ENCODE measurements at places on chromosomes 11 and 22.

DNA sequence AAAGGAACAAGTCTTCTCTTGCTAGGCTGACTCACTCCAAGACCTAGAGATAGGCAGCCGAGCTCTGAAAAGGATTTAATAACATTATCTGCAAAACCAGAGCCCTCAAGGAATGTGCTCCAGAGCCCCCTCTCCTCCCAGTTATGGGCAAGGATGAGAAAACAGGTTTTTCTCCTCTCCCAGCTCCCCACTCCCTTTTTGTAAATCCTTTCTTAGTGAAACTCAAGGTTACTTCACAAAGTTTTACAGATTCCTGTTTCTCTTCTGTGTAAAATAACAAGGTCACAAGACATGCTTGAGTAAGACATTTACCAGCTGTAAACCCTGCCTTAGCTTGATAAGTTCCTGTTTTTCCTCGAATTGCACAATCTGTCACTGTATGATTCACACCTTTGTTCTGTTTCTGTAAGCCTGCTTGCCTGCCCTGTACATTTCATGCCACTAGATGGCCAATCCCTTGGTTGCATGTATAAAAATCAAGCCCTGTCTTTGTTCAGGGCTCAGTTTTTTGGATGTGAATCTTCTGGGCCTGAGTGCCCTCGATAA, 489.4 kb downstream of the KCNA4 start:
- no peak for DNase-seq

DNA sequence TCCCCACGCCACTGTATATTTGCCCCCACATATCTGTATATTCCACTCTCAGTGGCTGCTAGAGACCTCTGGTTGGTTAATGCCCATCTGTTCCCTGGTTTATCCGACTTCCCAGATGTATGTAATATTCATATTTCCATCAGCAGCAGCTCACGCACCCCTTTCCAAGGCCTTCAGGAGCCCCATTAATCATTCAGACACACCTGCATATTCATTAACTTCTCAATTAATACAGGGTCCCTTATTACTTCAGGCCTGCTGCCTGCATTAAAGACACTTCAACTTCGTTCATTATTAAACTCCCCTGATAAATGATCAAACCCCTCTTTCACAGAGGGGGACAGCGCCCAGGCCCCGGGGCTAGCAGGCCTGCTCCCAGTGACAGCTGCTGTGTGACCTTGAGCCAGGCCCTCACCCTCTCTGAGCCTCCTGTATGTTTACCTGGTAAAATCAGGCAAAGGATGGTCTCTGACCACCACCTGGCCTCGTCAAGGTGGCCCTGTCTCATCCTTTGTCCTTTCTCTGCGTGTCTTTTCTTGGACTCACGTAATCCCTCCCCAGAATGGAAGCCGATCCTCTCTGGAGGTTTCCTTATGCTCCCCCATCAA, 34.5 kb downstream of the ELFN2 start:
- DNase-seq: no peak

DNA sequence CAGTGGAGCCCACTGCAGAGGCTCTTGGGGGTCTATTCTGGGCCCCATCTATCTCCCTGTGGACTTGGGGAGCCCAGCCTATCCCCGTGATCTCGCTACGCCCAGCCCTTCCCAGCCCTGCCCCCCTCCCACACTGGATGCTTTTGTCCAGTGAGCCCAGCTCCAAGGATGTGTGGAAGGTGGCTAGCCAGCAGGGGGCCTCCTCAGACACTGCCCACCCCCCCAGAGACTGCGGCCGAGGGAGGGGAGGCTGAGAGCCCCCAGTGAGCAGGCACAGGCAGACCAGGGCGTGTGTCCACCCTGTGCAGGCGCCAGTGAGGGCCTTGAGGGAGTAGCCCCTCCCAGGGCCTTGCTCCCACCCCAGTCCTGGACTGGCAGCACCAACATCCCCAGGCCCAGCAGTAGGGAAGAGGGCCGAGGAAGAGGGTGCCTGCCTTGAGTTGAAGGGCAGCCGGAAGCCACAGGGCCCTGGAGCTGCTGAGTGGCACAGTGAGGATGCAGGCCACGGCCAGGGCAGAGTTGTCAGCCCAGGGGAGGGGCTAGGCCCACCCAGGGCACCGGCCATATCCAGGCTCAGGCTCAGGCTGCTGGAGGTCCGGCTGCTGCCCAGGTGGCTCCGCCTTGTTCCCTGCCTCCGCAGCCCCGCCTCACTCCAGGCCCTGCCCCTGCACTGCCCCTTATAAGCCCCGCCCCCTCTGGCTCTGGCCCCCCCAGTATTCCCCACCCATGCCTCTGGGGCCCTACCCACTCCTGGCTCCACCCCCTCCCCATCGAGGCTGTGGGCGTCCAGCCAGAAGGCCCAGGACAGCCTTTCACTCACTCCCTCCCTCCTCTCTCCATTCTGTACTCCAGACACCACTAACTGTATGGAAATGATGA, 28.0 kb downstream of the MOB2 start:
- no peak for DNase-seq

DNA sequence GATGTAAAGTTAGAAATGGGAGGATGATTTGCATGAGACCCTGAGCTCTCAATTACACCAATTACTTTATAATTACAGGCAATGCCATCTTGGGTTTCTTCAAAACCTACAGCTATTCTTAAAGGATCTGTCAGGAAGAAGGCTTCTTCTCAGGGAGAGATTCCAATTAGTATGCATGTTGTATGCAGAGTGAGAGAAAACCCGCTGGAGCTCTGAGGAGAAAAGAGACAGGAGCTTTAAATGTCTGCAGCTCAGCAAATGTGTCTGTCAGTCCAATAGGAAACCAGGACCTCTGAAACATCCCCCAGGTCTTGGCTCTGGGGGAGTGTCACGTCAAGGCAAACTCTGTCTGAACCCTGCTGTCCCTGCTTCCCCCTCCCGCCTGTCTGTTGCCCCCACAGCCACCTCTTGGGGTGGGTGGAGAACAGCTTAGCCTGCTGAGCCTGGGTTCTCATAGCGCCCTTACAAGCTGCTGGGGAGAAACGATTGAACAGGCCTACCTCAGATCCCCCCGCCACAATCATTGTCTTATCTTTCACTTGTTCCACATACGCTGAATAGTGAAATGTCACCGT, 140.2 kb downstream of the SPATA19 start:
- DNase-seq: no peak

GRCh38 chr11:64537876-64538275, 53.1 kb upstream of the SLC22A12 start:
- DNase-seq: no peak

DNA sequence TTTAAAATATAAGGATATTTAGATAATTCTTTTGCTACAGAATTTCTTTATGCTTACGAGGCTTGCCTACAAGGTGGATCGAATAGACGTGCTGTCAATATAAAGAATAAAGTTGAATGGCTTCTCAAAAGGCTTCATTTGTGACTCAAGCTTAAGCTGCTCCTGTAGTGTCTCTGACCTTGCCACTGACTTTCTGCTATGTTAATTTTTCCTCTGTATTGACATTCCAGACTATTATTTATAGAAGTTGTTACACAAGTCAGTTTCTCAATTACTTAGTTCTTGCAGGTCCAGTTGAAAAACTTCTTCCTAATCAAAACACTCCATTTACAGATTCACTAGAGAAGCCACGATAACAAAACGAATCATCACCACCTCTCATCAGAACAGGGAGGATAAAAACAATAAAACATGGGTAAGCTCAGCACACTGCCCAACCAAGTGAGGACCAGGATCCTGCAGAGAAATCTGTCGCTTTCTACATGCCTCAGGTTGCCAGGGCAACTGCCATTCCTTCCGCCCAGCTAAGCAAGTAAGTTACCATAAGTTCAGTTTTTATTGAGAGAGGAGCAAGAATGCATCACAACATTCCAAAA, 39.0 kb upstream of the CHKA start:
- DNase-seq: no peak

DNA sequence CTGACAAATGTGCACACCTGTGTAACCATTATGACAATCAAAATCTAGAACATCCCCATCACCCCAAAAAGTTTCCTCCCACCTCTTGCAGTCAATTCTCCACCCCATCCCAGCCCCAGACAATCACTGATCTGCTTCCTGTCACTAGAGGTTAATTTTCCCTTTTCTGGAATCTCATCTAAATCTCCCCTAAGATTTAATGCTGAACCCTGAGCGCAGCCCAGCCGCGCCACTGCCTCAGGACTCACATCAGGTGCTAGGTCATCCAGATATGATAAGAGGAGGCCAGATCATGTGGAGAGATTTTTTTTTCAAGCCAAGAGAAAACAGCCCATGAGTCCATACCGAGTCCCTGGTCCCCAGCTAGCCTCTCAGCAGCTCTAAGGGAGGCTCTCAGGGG, 4.3 kb upstream of the TMPRSS13 start:
- DNase-seq: no peak

- no peak for DNase-seq
These were observed 10.2 kb upstream of the KMT5B start for GRCh38 chr11:68223275-68223674.

- no peak for DNase-seq
These were observed 137.6 kb downstream of the SNX19 start for GRCh38 chr11:130778705-130779104.

DNA sequence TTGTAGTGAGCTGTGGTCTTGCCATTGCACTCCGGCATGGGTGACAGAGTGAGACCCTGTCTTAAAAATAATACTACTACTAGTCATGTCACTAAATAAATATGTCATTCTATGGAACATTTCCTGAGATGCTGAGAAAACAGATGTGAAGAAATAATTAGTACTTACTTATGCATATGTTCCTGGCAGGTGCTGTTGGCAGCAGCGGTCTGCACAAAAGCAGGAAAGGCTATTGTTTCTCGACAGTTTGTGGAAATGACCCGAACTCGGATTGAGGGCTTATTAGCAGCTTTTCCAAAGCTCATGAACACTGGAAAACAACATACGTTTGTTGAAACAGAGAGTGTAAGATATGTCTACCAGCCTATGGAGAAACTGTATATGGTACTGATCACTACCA, 8.8 kb downstream of the ARCN1 start:
- no peak for DNase-seq

DNA sequence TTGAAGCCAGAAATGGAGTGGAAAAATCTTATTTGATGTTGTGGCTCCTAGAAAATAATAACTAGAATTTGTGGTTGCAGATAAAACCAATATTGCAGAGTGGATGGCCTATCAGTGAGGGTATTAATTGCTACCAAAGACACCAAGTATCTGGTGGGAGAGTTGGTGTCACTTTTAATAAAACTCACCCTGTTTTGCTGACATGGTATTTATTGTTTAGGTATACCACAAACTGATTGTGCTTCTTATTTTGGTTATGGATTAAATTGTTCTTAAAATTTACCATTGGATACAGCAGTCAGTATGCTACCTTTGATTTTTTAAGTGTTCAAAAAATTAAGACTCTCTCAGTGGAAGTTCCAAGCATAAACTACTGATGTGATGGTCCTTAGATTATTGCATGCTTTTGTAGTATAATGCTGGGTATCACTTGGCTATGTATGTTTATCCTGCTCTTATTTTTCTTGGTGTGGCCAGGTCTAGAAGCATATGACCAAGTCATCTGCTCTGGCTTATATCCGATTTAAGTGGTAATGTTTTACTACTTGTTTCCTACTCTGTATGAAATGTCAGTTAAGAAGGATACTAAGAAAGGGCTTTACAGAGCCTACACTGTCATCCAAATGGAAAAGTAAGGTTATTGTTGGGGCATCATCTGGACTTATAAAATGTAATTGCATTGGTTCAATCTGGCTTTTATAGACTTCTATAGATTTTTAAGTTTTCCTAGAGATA, 101.6 kb downstream of the ARHGAP42 start:
- no peak for DNase-seq

DNA sequence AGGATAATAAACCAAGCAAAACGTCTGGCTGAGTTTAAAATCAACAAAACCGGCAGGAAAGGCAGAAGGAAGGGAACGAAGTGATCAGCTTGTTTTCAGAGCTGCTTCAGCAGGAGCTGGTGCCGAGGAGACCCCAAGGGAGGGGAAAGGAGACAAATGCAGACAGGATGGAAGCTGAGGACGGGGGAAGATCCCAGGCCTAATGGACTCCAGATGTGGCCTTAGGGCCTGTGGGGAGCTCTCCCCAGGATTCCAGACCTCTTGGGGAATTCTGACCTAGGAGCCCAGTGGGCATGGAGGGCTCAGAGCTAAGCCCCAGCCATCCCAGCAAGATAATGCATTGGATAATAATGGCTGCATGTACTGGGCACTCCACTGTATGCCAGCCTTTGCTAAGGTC, 211.4 kb upstream of the NARS2 start:
- DNase-seq: no peak

- no peak for DNase-seq
These were observed 140.5 kb downstream of the MIAT start for GRCh38 chr22:26797910-26798309.

- no peak for DNase-seq
These were observed 11.1 kb downstream of the CCND1 start for GRCh38 chr11:69651834-69652620.

DNA sequence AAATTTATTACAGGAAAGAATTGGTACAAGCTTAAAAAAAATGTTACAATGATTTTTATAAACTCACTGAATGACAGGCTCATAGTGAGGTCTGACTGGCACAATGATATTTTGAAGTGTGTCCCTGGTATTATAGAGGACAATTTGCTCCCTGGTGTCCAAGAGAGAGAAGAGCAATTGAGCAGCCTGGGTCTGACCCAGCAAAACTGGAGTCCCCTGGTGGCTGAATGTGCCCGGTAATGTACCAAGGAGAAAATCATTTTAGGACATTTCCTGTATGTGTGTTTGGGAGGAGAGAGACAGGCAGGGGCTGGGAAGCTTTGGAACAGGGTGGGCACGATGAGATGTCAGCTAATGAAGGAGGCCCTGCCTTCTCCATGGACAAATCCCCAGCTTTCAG, 125.3 kb downstream of the APOL5 start:
- DNase-seq: no peak

- no peak for DNase-seq
These were observed 14.6 kb downstream of the CCDC83 start for GRCh38 chr11:85869781-85870180.

- no peak for DNase-seq
These were observed 11.6 kb downstream of the SCGB1A1 start for GRCh38 chr11:62430425-62430824.

DNA sequence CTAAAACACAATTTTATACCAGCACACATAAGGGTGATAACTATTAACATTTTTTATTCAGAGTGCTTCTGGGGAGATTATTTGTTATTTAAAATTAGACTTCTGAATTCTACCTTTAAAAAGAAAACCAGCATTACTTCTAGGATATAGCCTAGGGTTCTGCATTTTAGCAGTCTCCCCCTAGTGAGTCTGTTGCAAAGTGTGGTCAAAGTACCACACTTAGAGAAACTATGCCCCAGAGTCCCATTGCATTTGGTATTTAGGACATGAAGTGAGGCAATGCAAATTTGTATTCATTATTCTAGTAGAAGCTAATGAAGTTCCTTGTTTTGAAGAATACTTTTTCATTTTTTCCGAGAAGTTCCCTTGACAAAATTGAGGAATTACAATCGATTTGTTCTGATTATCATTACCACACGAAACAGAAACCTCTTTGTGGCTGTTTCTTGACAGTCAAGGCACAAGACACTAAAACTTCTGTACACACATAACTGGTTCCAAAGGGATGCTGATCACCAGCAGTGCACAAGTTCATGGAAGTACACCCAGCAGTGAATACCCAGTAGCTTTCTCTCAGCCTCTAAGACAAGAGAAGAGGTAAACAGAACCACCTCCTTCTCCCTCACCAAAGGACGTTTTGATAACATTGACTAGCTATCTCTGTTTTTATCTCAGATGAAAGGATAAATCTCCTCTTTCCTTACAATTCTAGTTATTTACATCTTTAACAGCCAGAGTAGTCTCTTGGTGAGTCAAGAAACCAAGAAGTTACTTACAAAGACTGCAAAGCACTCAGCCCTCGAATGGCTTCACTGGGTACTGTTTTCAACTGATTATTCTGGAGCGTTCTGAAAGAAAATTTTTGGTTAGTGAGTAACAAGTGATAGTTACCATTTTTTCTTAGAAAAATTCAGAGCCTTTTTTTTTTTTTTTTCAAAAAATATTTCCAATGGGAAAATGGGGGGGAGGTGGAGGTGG, 27.6 kb upstream of the CCDC34 start:
- no peak for DNase-seq

Measured in stimulated activated CD8-positive, alpha-beta memory T cell treated with anti-CD3 and anti-CD28 coated beads, Interleukin-2, amount 100 ng/mL, for 1 hour (primary cell).